Fibroblast of skin of scalp (primary cell): ENCODE measurements at places on chromosomes 11 and 22.
A peak's percentile ranks its signal among the peaks of the same experiment; 100 is the strongest.

GRCh38 chr11:44046182-44046581 is 1.6 kb upstream of the ACCSL start:
- DNase-seq, result no peak

- peak; percentile 34 for DNase-seq
These were observed 23.8 kb downstream of the FSHB start for GRCh38 chr11:30254307-30255298.

- peak; percentile 58 for DNase-seq
These were observed 18.5 kb downstream of the FIBIN start for GRCh38 chr11:27012234-27012921.

- peak; percentile 23 for DNase-seq
These were observed 40.5 kb downstream of the IL18BP start for GRCh38 chr11:72039031-72039855.

DNA sequence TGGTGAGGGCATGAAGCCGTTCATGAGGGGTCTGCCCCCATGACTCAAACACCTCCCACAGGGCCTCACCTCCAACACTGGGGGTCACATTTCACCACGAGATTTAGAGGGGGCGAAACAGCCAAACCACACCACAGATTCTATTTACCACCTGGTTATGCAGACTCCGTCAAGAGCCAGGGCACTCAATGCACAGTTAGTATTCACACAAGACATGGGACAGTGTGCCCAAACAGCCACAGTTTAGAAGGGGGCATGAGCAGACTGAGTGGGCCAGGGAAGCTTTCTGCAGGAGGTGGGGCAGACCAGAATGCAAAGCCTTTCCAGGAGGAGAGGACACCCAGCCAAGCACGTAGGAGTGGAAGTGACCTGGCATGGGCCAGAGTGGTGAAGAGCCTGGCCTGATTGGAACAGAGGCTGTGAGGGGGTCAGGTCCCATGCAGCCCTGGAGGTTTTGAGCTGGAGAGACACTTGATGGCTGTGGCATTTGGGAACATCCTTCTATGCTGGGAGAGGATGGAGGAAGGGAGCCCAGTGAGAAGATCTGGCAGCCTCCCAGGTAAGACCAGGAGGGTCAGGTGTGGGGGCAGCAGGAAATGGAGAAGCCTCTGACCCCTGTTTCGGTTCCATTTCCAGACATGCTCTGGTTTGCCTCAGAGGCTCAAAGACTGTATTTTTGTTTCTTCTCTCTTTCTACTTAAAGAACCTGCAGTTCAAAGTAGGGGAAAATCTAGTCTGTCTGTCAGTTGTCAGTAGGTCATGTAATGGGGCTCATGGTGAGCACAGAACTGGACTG is 199.1 kb upstream of the NCAM1 start:
- DNase-seq, result no peak

GRCh38 chr11:118055966-118056365 is 20.9 kb upstream of the TMPRSS4 start:
- DNase-seq, result no peak

DNA sequence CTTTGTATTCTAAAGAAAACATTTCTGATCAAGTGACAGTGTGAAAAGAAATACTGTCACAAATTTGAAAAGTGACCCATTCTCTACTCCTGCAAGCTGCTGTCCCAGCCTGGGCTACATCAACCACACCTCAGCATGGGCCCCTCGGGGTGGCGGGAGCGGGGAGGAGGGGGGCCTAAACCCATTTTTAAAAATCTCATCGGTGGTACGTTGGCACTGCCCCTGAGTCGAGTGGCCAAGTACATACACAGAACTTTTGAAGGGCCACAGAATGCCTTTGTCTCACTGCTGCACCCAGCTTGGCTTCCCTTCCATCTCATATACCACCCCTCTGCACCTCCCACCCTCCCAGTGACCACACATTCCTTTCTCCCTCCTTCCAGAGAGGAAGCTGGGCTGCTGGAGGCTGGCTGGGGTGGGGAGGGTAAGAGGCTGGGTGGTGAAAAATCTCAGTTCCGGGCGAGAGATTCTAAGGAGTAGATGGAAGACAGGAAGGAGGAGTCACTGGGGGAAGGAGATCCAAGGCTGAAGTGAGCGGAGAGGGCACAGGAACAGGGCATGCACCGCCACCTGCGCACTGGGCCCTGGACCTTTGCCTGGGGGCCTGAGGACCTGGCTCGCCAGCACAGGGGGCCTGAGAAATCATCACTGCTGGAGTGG is 21.1 kb downstream of the FXYD6 start:
- no peak for DNase-seq

GRCh38 chr11:99154277-99154676 is 133.5 kb downstream of the CNTN5 start:
- no peak for DNase-seq

- DNase-seq, result peak; percentile 6
These were observed 9.0 kb upstream of the NUCB2 start for GRCh38 chr11:17267576-17267975.

- no peak for DNase-seq
These were observed 3.8 kb downstream of the AIP start for GRCh38 chr11:67486481-67487195.

DNA sequence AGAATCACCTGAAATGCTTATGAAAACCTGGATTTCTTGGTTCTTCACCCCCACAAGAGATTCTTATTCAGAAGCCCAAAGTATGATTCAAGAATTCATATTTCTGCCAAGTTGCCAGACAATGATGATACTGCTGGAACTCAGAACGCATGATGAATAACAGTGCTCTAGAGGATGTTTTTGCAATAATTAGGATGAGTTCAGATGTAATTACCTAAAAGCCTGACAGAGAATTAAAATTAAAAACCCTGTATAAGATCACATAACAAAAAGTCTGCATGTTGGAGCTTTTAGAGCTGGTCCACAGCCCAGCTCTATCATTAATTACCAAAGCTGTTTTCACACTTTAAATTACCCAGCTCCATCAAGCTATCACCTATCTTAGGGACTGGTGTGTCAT is 211.8 kb downstream of the LUZP2 start:
- no peak for DNase-seq

- no peak for DNase-seq
These were observed 579 bp upstream of the SLC5A4 start for GRCh38 chr22:32255726-32256125.

- DNase-seq, result no peak
These were observed 14.5 kb downstream of the SOX6 start for GRCh38 chr11:16341853-16342252.

DNA sequence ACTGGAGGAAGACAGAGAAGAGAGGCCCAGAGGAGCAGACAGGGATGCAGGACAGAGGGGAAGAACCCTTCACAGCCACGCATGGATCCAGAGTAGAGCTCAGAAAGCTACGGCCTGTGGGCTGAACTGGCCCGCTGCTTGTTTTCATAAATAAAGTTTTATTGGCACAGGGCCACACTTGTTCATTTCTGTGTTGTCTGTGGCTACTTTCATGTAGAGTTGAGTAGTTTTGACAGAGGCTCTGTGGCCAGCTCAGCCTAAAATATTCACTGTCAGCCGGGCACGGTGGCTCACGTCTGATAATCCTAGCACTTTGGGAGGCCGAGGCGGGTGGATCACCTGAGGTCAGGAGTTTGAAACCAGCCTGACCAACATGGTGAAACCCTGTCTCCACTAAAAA is 26.2 kb upstream of the GAL start:
- DNase-seq, result no peak

DNA sequence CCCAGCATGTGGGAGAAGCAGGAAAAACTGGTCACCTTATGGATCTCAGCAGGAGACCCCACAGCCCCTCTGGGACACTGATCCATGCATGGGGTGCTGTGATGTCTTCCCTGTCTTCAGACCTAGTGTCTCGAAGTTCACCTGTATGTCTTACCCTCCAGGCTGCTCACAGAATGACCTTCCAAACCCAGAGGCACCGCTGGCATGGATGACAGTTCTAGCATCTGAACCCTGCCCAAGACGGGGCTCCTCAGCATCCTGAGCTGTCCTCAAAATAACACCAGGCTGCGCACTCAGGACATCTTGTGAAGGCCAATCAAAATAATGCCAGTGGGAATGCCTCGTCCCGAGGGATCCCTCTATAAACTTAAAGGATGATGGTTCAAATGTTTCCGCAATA is 824.9 kb downstream of the TBC1D22A start:
- no peak for DNase-seq

DNA sequence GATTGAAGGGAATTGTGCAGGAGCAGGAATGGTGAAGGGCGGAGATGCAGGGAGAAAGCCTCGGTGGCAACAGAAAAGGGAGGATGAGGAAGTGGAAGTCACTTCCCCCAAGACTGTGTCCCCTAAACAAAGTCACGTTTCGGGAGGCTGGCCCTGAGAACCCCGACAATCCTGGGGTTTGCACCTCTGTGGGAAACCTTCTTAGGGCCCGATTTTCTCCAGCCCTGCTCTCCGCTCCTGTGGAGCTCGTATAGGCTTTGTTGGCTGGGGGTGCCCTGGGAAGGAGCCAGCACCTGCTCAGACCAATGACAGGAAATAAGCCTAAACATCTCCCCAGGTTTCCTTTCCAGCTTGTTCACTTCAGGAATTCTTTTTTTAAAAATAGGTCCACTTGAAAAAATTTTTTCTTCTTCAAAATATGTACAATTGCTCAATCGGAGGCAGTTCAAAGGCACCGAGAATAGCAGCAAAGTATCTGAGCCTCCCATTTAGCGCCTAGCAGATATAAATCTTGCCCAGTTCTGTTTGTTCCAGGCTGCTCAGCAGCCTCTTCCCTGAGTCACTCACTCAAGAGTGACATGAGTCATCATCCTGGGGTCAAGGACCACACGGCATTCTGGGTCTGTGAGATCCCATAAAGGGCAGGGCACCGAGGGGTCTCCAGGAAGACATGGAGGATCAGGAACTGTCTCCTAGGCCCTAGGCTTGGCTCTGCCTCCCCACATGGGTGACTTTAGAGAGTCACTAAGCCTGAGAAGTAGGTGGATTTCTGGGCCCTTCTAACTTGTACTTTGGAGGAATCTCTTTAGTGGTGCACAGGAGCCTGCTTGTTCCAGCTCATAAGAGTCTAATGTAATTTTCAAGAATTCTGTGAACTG is 34.0 kb downstream of the IRAG1 start:
- peak; percentile 89 for DNase-seq

DNA sequence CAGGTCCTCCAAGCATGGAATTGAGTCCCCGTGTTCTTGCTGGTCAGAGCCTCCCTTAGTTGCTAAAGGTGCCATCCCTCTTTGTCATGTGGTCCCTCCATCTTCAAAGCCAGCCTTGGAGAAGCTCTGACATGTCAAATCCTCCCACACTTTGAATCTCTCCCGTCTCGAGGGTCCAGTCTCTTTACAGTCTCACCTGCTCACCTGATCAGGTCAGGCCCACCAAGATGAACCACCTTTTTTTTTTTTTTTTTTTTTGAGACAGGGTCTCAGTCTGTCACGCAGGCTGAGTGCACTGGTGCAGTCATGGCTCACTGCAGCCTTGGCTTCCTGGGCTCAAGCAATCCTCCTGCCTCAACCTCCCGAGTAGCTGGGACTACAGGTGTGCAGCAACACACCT is 100.3 kb upstream of the PRR5 start:
- DNase-seq, result no peak

DNA sequence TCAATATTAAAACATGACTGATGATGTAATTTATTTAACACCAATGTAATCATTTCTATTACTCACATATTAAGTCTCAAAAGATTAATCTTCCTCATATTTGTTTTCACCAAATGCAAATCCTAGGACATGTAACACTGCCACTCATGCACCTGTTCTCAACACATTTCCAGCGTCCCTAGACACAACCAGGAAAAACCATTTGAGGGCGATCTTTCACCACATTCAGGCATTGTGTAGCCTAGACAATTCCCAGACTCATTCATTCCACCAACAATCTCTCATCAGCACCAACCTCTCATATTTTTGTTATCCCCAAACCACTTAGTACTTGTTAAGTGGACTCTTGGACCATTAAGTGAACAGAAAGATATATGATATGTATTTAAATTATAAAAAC is 66.1 kb downstream of the SLC36A4 start:
- DNase-seq, result no peak
